ENCODE measurements at places on chromosomes 7 and 10.

DNA sequence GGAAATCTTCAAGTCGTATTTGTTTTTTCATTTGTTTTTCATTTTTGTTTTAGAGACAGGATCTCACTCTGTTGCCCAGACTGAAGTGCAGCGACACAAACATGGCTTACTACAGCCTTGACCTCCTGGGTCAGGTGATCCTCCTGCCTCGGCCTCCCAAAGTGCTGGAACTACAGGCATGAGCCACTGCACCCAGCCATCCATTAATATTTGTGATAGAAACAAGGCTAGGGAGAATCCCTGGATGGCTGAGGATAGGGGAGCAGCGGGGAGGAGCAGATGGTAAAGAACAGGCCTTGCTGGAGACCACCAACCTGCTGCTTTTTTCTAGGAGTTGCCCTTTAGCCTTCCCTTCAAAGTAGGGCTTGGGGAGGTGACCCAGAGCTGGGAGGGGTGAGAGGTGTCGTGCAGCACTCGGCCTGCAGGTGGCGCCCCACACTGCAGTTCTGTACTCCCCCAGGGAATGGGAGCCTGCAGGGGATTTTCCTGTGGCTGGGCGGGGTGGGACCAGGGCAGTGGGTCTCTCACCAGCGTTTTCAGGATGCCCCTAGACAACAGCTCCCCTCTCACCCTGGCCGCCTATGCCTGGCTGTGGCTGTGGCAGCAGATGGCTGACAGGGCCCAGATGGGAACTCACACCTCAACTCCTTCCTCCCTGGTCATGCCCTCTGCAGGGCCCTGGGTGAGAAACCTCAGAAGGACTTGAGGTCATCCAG is 12.6 kb upstream of the CDH23 start:
- peak; percentile 73 for DNase-seq

DNA sequence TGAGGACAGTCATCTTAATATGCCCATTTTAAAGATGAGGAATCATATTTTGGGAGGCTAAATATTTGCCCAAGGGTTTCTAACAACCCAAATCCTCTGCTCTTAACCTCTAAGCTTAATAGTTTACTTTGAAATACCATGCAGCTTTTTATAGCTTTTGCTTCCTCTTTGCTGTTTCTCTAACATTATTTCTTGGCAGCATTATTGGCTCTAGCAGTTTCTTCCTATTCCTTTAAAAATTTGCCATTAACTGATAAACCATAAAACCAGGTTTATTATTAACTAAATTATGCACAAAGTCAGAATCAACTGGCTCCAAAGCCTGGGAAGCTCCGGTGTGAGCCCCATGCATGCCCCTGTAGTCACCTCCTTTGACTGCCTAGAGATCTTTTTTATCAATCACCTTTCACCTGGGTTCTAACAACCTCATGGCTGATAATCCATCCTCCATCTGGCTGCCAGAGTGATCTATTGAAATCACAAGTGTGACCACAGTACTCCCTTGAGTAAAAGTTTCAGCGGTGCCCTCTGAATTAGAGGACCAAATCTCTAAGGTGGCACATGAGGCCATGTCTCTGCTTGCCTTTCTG is 62.4 kb downstream of the ITGB8 start:
- DNase-seq, result no peak

GRCh38 chr7:79180533-79180932 is 272.9 kb downstream of the MAGI2 start:
- DNase-seq, result no peak

- no peak for DNase-seq
Observed at GRCh38 chr7:32299133-32299702, 191.0 kb downstream of the LSM5 start.

- no peak for DNase-seq
Observed at GRCh38 chr7:135800560-135800959, 51.9 kb upstream of the FAM180A start.

- no peak for DNase-seq
Observed at GRCh38 chr7:35982600-35982999, 170.5 kb upstream of the EEPD1 start.

GRCh38 chr10:80540981-80541750 is 3.5 kb downstream of the SH2D4B start:
- no peak for DNase-seq

DNA sequence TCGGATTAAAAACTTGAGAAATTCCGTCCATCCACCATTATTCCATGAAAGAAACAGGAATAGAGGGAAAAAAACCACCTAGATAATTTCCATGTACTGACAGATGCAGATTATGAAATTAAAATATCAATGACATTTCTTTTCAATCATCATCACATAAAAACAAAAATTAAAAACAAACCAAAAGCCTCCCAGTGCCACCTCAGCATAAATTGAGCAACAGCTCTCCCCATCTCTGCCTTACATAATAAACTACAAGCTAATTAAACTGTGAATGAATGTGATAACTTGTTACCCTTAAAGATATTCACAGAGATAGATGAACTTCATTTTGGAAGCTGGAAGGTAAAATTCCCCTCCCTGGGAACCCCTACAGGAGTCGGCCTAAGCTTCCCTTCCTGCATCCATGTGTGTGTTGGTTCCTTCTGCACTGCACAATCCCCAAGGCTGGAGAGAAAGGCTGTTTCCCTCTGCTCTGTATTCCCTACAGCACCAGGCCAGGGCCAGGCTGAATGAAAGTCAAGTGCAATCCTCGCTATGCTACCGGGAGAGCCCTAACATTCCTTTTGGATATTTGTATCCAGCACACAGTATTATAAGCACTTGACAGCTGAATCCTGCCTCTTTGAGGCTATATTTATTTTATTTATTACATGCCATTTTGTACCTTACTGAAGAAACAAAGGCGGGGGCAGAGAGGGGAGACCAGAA is 8.1 kb downstream of the CCDC6 start:
- no peak for DNase-seq

DNA sequence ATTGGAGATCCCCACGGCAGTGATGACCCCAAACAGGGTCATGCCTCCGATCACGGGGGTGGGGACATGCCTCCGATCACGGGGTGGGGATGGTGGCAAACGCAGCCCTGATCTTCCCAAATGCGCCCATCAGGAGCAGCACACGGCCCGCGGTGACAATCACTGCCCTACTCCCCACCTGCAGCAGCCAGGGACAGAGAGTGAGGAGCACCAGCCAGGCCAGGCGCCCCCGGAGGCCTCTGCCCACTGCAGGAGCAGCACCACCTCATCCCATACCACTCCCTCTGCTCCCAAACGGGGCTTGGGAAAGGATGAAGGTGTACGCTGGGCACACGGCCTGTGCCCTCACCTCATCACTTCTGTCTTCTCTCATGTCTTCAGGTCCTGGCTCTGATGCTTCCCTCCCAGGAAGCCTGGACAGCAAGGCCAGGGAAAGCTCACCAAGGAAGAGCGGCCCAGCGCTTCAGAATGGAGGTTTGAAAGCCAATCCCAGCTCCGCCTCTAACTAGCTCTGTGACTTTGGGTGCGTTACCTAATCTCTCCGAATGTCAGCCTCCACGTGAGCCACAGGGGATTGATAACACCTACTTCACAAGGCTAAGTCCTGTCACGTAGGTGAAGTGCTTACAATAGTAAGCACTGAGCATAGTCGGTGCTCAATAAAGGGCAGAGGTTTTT is 37.1 kb downstream of the STRA8 start:
- DNase-seq, result no peak

DNA sequence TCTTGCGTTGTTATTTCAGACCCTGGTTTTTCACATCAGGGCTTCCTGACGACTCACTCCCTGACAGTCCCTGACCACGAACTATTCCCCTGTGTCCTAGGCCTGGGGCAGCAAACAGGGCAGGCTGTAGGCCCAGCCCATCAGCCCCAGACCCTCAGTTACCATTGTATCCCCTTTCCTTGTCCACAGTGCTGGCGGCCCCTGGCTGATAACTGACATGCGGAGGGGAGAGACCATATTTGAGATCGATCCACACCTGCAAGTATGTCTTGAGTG is 50.5 kb upstream of the TRIM8 start:
- no peak for DNase-seq

DNA sequence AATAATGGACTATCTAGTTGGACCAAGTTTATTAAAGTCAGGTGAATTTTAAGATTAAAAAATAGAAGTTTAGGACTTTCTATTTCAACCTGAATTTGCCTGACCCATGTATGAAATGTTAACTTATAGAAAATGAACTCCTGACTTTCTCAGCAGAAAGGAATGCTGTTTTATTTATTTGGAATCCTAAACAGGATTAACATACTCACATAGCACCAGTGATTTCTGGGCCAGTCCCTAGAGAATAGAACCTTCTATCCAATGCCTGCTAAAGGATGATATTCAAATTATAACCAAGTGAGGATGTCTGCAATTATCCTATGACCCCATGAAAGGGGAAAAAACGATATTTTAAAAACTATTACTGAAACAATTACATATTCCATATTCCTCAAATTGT is 148.8 kb downstream of the CHRM2 start:
- no peak for DNase-seq

DNA sequence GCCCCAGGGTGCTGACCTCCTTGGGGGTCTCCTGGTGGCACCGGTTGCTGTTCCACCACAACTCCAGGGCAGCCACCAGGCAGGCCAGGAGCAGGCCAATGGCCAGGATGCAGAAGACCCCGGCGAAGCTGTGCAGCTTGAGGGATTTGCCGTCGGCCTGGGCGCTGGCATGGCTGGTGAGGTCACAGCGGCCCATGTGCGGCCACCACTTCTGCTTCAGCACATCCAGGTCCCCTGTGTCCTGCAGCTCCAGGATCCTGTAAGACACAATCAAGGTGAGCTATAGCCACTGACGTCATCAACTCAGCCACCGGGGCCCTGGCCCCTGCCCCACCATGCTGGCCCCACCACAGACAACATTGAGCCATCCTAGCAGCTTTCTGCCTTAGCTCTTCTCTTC is 753.2 kb downstream of the GRID1 start:
- no peak for DNase-seq

DNA sequence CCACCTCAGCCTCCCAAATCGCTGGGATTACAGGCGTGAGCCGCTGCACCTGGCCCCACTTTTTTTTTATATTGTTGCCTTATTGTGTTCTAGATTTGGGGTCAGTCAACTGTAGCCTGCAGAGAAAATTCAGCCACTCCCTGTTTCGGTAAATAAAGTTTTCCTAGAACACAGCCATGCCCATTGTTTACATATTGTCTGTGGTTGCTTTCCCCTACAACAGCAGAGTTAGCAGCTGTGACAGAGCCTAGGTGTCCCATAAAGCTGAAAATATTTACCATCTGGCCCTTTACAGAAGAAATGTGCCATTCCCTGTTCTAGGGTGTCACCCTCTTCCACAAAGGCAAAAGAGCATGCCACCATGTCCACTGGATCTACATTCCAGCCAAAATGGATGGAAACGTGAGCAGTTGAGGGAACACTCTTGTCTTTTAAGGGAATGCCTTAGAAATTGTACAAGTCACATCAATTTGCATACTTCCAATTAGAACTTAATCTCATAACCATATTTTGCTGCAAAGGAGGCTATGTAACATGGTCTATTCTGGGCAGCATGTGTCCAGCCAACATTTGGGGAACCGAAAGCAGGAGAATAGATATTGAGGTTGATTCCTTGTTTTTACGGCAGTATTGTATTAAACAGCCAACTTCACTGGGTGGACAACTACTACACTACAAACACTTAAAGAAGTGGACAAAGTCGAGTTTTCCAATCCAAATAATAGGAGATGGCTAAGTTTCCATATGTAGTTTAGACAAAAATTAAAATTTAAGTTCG is 11.0 kb upstream of the BLVRA start:
- DNase-seq, result no peak

DNA sequence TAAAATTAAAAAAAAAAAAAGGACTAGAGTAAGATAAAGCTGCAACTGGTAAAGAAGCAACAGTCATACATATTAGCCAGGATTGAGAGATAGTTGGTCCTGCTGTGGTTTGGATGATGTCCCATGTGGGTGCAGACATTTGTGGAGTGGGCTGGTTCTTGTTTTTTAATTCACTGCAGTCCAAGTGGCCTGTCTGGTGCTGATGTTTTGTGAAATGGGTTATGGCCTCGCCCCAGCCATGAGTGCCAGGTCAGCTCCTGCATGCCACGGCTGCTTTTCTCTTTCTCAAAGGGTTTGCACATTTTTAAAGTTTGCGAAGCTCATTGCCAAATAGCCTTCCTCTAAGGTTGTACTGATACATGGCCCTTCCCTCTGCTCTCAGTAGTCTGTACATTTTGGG is 14.1 kb upstream of the BTBD16 start:
- DNase-seq, result no peak

- no peak for DNase-seq
Observed at GRCh38 chr10:79139124-79139835, 70.5 kb downstream of the ZMIZ1 start.

- no peak for DNase-seq
Observed at GRCh38 chr7:137983323-137984008, 18.4 kb downstream of the CREB3L2 start.

DNA sequence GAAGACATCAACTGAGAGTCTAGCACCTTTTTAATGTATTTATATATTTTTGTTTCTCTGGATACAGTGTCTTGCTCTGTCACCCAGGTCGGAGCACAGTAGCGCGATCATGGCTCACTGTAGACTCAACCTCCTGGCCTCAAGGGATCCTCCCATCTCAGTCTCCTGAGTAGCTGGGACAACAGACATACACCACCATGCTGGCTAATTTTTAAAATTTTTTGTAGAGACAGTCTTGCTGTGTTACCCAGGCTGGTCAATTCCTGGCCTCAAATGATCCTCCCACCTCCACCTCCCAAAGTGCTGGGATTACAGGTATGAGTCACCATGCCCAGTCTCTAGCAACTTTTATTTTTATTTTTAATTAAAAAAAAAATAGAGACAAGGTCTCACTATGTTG is 51.4 kb upstream of the ANLN start:
- DNase-seq, result no peak

DNA sequence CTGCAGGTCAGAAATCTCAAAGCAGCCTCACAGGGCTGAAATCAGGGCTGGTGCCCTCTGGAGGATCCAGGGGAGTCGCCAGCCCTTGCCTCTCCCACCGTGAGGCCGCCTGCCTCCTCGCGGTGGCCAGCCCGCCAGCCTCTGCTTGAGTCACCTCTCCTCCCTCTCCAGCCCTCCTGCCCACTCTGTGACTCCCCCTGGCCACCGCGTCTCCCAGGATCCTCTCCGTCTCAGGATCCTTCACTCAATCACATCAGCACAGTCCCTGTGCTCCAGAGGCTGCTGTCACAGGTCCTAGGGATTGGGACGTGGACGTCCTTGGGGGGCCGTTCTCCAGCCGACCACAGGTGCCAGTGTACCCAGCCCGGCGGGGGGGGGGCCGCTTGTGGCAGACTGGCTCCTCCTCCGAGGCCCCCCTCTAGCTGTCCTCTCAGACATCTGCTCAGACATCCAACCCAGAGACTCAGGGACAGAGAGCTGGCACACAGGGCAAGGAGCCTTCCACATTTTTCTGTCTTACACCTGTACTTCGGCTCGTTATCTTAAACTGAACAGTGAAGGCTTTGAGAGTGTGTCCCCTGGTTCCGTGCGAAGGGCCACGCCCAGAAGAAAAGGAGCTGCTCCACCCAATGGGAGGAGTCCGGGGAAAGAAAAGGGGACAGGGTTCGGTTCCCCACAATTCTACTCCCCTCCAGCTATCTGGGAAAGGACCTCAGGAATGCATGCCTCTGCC is 9.4 kb upstream of the PPP2R2D start:
- no peak for DNase-seq

DNA sequence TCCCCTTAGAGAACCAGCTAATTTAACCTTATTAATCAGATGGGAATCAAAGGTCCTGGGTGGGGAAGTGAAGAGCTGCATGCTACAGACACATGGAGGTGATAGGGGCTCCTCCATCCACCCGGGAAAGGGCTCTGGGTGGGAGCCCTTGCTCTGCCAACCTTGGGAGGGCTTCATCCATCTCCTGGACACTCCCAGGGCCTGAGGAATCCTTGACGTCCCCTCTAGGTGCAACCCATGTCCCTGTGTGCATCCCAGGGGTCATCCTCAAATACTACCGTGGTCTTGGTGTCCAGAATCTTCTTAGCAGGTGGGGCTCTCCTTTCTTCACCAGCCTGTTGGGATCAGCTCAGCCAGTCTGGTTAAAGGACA is 55.4 kb upstream of the IGFBP3 start:
- DNase-seq, result no peak
